ENCODE measurements at places on chromosomes 16 and 17.

GRCh38 chr16:74726716-74727115, 26.1 kb upstream of the MLKL start:
- no peak for ATAC-seq

DNA sequence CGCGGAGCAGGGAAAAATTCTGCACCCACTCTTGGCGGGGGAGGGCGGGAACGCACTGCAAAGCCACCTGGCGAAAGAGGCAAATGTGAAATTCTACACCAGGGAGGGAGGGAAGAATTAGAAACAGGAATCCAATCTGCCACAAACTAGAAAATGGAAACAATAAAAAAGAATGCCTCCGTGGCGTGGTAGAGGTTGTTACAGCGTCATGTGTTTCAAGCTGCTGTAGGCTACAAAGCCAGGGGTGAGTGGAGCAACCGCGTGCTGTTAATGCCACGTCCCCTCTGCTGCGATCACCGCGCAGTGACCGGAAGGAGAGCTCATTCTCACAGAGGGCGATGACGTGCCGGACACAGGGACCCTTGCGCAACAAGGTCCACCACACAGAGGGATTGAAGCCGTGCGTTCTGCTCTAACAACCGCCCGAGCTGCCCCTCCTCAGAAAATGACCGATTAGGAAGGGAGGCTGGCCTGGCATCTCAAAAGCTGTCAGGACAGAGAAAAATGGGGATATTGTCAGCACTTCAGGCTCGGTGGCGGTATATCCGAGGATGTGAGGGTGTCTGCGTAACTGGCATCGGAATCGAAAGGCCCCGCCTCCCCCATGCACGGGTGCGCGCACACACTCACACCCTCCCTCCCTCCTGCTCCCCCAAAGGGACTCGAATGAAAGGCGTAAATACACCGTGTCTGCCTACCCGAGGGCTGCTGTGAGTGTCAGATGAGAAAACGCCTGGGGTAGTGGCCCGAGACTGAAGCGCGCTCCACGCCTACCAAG, 70.8 kb upstream of the TNRC6C start:
- ATAC-seq: peak; percentile 33

GRCh38 chr17:15456972-15457722, 10.3 kb downstream of the CDRT4 start:
- no peak for ATAC-seq

GRCh38 chr17:50627782-50628601, 6.7 kb upstream of the ABCC3 start:
- no peak for ATAC-seq

DNA sequence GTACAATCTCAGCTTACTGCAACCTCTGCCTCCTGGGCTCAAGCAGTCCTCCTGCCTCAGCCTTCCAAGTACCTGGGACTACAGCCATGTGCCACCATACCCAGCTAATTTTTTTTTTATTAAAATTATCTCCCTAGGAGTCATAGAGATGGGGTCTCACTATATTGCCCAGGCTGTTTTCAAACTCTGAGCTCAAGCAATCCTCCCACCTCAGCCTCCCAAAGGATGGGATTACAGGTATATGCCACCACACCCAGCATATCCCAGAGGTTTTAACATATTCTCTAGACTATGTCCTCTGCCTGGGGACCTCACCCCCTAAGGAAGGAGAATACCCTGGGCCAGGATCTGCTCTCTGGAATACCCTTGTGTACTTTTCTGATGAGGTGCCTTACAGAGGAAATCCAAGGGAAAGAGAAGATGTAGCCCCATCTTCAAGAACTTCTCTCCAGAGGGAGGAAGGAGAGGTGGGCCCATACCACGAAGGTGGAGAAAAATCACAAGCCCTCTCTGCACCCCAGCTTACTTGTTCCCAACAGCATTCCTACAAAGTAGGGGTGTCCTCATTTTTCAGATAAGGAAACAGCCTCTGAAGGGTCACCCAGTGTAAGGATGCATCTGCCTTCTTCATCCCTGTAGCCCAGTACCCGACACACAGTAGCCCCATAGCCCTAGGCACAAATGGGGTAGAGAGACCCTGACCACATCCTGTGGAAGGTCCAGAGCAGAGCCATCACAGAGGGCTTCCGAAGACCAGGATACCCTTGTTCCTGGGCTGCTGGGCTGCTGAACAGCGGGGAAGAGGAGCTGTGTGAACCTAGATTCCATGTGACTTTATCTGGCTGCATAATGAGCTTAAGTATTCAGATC, 151.6 kb downstream of the SOCS1 start:
- ATAC-seq: no peak

- peak; percentile 30 for ATAC-seq
Observed at GRCh38 chr17:74738051-74738996, 1.3 kb downstream of the RAB37 start.

GRCh38 chr16:79212114-79212791, 388.3 kb downstream of the MAF start:
- ATAC-seq: no peak

DNA sequence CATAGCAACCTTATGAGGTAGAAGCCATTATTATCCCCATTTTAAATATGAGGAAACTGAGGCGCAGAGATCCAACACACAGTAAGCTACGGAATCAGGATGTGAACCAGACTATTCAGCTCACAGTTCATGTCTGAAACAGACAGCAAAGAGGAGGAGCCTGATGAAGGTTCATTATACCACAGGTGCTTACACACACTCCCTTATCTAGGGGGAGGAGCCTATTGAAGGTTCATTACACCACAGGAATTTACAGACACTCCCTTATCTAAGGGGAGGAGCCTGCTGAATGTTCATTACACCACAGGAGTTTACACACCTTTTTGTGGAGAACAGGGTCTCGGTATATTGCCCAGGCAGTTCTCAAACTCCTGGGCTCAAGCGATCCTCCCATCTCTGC, 21.9 kb downstream of the C16orf95 start:
- ATAC-seq: peak; percentile 71

DNA sequence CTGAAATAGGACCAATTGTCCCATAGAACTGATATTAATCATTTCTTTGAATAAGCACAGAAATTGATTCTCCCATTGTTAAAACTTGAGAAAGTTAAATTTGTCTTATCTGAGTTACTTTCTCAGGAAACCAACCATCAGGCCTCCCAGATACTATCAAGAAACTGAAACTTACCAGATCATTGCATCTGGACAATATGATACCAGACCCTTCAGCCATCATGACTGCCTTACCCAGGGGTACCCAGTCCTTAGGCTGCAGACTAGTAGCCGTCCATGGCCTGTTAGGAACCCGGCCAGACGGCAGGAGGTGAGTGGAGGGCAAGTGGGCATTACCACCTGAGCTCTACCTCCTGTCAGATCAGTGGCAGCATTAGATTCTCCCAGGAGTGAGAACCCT, 7.8 kb downstream of the STXBP4 start:
- ATAC-seq: no peak

DNA sequence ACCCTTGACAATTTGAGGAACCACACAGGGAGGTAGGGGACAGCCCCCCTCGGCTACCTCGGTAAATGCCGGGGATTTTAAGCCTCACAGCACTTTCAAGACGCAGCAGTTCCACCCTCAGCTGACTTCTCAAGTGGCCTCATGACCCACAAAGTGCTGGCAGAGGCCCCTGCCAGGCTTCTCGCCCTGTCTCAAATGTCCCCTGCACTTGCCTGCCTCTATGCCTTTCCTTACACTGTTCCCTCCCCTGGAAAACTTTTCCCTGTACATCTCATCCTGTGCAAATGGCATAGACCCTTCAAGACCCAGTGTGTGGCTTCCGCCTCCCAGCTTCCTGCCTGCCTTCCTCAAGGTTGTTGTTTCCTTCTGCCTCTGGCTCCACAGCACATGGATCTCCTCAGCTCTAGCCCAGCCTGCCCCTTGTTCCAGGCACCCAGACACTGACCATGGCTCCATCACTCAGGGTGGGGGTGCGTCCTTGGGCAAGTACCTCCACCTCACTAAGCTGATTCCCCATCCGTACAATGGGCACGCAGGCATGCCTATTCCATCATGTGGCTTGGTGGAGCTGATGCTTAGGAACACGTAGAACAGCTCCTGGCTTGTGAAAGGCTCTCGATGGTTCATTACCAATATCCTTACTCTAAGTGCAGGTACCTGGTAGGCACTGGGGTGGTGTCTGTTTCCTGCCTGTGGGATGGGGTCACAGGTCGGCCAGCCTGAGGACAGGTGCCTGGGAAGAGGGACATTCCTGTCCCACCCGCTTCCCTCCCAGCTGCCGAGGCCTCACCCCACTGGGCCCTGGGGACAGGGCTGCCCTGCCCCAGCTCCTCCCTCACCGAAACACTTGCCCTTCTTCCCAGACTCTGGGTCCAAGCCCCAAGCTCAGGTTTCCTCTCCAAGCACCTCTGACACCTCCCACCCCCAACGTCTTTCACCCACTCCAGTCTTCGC, 24.0 kb downstream of the MMP15 start:
- ATAC-seq: no peak

DNA sequence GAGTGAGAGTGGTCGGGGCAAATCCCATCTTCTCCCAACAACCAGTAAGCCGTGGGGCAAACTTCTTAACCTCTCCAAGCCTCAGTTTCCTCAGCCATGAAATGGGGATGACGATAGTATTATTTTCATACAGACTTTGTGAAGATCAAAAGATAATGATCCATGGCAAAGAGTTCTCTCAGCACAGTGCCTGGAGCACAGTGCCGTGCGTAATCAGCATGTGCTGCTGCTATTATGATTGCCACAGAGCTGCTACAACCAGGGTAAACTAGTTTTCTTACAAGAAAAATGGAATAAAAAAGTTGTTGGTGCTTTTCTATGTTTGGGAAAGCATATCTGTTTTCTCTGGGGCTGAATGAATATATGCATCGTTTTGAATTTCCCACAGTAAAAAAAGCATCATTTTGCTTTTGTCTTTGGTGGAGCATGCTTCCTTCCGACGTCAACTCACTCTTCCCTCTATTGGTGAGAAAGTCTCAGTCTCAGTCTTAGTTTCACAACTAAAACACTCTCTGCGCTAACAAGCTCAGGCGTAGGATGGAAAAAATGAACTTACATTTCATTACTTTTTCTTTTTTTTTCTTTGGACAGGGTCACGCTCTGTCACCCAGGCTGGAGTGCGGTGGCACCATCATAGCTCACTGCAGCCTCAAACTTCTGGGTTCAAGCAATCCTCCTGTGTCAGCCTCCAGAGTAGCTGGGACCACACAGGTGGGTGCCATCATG, 37.2 kb downstream of the CDK5R1 start:
- ATAC-seq: no peak

DNA sequence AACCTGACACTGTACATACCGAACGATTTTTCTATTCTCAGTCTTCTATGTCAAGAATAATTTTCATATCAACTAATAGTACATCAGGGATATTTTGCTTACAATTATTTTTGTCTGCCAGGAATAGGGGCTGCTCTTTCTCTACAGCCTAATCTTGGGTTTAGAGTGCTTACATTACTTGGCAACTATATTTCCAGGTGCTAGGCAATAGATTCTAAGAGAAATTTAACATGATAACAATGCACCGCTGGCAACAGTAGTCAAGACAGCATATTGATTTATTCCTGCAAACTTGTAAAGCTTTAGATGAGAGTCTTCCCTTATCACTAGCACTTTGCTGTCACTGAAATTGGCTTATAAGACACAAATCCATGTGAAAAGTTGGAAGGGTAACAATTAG, 935.9 kb downstream of the CDH11 start:
- ATAC-seq: no peak

GRCh38 chr17:1144162-1144561, 35.6 kb downstream of the ABR start:
- no peak for ATAC-seq

GRCh38 chr17:381516-381915, 28.9 kb upstream of the RPH3AL start:
- no peak for ATAC-seq

GRCh38 chr17:50304781-50305404, 30.6 kb downstream of the TMEM92 start:
- peak; percentile 15 for ATAC-seq

GRCh38 chr17:36705283-36705795, 104.0 kb downstream of the MRM1 start:
- ATAC-seq: no peak

DNA sequence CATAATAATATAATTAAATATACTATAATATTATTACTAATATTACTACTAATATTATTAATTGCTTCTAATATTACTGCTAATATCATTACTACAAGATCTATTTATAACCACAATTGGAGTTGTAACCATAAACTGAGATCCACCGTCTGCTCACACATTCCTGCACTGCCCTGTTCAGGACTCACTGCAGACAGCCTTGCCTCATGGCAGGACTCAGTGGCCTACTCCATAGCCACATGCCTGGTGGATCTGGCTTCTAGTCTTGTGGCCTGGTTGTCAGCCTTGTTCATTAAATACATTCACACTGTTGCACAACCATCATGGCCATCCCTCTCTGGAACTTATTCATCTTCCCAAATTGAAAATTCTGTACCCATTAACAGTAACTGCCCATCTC, 48.0 kb downstream of the SRL start:
- no peak for ATAC-seq

DNA sequence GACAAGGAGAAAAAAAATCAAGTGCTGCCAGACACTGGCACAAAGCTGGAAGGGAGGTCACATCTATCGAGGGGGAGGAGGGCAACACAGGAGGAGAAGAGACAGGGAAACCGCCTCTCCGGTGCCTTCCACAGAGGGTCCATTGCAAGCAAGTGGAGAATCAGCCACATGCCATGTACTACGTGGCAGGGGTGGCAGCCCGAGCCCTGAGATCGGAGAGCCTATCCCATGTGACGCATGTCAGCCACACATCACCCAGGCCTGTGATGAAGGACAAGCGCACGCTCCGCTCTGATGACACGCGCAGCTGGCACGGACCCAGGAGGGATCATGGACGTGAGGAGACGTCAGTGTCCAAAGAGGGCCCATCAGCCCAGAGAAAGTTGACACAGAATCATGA, 30.1 kb downstream of the ADCY9 start:
- no peak for ATAC-seq

DNA sequence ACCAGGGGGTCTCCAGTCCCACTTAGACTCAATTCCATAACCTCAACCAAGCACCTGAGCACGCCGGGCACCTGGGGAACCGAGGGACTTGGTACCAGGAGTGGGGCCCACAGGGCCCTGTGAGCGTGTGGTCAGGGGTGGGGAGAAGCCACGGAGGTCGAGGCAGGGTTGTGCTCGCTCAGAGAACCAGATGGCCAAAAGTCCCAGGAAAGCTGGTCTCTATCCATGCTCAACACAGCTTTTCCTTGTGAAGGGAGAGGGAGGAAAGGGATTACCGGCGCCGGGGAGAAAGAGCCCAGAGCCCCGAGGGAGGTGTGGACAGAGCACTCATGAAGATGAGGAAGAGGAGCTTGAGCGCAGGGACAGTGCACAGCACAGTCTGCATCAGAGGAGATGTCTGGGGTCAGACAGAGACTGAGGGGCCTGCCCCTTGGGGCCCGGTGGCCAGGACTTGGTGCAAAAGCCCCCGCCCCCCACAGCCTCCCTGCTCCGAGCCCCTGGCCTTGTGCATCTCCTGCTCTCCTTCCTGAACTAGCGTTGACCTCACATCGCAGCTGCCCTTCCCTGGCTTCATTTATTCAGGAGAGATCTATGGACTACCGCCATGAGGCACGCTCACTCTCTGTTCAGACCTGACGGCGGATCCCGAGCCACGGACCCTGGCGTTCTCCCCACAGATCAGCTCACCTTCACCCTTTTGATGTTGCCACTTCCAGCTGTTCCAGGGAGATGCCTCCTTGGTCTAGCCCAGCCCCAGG, 355.4 kb upstream of the TNRC6C start:
- no peak for ATAC-seq

Measured in esophagus mucosa (tissue), 1 donor.